GM12891 (cell line): ENCODE measurements at places on chromosomes 7 and 10.
A peak's percentile ranks its signal among the peaks of the same experiment; 100 is the strongest.

- no peak for DNase-seq
Measured at GRCh38 chr10:17516376-17516775, 62.0 kb upstream of the ST8SIA6 start.

DNA sequence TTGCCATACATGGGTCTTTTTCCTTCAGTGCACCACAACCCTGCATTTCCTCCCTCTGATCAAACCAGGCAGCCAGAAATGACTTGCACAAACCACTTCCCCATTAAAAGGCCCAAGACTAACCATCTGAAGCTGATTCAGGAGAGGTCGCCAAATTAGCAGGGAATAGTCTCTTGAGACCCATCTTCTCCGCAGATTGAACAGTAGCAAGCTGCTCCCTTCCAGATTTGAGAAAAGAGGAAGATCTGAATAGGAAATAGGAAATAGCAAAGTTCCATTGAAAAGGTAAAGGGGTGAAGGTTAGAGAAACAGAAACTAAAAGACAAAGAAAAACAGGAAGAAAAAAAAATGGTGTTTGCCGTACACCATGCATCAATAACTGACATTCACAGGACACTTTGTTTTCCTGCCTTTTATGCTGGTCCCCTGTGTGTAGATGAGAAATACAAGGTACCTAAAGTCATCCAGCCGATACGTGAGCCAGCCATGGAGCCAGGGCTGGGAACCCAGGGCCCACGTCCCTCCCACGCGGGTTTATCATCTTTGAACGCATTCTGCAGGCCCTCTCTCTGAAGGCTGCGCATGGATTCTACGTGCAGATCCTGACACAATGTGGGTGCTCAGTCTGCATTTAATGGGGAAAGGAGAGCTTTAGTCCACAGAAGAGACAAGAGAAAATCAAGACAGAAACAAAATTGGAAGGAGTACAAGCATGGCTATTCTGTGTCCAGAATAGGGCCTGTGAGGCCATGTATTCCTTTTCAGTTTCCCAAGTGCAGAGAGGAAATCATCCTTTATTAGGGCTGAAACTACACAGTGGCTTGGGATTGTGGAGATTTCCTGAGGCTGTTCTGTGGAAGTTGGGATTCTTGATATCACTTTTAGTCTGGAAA is 268.4 kb upstream of the NPVF start:
- DNase-seq = no peak

DNA sequence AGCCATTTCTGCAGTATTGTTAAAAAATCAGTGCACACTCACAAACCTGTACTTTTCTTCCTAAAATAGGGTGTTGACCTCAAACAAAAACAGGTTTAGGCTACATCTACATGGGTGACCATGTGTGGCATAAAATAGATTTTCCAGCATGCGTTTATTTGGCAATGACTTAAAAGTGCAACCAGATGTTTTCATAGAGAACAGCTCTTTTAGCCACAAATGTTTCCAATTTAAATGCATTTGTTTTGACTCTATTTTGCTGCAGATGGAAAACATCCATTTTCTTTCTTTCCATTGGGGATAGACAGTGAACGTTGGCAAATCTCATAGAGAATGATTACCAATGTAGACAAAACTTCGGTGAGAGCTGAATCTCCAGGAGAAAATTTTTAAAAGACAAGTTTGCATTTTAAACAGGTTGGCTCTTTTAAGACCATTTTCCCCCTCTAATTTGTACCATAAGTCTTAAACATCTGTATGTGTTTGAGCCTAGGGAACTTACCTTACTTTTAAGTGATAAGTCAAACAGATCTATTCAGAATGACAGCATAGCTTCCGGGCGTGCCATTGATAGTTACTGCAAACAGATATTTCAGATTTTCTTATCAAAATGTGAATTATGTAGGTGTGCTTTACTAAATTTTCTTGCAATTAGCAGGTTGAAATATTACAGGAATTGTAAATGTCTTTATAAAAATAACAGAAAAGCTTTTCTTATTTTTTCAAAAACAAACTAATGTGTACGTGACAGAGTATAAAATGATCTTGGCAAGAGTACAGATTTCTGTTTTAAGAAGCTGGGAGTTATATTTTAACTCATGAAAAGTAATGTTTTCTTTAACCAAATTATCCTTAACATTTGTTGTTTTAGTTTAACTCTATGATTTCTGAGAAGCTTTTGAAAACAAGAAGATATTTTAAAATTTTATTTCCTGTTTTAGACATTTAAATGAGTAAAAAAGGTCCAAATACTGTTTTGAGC is 144.9 kb downstream of the HGF start:
- no peak for DNase-seq

- DNase-seq = no peak
Measured at GRCh38 chr7:20358762-20359282, 28.1 kb downstream of the ITGB8 start.

- no peak for DNase-seq
Measured at GRCh38 chr7:53993224-53993623, 549.0 kb upstream of the VSTM2A start.

DNA sequence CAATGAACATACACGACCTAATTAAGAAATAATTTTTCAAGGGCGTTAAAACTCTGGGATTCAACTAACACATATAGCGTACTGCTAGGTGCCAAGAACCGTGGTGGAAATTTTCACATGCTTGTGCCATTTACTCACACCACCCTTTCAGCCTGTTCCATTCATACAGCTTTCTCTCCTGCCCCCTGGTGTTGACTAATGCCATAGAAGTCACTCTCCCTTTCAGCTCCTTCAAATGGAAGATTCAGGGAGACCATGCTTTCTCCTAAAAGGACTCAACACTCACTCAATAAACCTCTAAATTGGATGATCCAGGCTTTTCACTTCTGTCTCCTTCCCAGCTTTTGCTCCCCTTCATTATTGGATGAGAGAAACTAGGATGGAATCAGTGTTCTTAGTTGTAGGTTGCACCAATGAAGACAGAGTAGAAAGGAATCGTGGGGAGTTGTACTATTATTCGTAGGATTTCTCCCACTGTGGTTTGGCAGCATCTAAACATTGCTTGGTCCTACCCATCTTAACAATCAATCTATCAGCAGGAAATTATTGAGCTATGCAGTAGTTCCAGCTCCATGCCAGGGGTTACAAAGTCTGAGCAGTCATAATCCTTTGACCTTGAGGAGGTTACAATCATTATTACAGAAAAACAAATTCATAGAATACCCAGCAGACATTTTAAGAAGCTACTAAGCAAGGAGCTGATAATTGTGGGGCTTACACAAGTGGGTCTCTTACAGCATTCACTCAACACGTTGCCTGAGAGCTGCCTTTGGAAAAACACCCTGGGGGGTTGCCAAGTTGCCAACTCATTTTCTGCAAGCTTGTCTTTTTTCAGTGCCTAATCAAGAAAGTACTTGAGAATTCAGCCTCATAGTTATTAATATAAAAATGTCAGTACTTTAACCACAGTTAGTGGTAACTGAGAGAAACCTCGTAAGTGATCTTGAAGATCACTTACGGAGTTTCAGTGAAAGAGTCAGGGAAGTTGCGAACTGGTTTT is 2.8 kb upstream of the PPP1R3C start:
- DNase-seq = peak; percentile 18

- no peak for DNase-seq
Measured at GRCh38 chr10:84200537-84201243, 6.4 kb downstream of the CDHR1 start.

GRCh38 chr10:78715435-78715834 is 353.3 kb upstream of the ZMIZ1 start:
- no peak for DNase-seq

- DNase-seq = no peak
Measured at GRCh38 chr7:129796186-129796775, 156.5 kb downstream of the UBE2H start.

DNA sequence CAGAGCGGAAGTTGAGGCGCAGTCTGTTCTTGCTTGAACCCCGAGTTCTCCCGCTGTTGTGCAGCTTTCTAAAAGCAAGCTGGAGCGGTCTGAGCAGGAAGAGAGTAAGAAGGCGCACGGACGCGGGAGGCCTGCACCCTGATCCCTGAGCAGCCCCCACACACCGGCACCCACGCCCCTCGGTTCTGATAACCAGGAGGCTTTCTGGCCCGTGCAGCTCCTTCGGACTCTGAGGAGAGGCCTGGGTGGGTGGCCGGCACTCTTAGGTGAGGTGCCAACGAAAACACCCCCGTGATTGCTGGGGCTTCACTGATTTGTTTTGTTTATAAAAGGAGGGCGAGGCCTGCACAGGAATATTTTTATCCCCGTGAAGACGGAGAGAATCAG is 28.9 kb downstream of the AMZ1 start:
- no peak for DNase-seq

- no peak for DNase-seq
Measured at GRCh38 chr10:7988989-7989388, 65.5 kb upstream of the GATA3 start.

DNA sequence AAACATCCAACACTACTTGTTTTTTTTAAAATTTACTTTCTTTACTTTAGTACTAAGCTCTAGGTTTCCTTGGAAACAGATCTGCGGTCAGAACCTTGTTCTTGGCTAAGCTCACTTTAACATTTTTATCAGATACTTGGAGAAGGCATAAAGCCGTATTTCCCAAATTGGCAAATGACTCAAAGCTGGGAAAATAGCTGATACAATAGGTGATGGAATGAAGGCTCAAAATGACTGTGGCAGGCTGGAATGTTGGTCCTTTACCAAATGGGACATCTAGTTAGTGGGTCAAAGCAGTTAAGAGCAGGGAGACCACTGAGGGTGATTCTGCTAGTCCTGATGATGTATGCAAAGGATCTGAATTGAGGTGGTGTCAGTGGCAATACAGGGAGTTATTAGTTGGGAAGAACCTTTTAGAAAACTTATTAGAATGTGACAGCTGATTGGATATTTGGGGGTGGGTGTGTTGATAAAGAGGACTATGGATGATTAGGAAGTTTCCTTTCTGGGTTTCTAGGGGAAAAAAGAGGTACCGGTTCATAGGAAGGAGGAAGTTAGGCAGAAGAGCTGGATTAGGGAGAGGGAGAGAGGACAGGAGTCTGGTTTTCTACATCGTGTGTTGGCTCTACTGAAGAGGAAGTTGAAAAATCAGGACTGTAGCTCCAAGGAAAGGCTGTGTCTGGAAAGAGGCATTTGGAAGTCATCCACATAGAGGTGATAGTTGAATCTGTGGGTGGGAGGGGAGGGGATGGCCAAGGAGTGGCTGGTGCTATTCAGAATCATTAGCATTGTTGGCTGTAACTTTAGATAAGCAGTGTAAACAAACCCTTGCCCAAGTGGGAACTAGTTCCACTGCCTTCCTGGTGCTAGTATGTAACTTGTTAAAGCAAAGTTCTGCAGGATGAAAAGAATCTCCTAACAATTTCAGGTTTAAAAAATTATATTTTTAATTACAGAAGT is 13.1 kb downstream of the PLCE1 start:
- DNase-seq = no peak
